ENCODE measurements at places on chromosomes 16 and 17.

DNA sequence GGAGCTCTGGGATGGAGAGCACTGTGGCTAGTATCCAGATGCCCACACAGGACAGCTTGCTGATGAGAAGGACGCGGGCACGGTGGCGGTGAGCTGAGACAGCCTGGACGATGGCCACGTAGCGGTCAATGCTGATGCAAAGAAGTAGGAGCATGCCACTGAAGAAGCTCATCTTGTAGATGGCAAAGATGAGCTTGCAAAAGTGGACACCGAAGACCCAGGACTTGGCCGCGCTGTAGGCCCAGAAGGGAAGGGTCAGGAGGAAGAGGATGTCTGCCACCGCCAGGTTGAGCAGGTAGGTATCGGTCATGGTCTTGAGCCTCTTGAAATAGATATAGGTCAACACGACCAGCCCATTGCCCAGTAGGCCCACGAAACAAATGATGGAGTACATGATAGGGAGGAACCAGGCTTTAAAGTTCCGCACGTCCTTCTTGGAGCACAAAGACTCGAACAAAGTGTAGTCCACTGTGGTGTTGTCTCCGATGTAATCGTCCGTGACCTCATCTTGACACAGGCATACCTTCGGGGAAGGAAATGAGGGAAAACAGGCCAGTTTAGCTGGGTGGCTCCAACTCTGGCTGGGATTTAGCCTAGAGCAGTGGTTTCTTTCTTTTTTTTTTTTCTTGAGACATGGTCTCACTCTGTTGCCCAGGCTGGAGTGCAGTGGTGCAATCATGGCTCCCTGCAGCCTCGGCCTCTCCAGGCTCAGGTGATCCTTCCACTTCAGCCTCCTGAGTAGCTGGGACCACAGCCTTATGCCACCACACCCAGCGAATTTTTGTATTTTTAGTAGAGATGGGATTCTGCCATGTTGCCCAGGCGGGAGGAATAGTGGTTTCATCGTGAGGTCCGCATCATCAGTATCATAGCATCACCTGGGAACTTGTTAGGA, 9.7 kb downstream of the CCR7 start:
- DNase-seq, result no peak

DNA sequence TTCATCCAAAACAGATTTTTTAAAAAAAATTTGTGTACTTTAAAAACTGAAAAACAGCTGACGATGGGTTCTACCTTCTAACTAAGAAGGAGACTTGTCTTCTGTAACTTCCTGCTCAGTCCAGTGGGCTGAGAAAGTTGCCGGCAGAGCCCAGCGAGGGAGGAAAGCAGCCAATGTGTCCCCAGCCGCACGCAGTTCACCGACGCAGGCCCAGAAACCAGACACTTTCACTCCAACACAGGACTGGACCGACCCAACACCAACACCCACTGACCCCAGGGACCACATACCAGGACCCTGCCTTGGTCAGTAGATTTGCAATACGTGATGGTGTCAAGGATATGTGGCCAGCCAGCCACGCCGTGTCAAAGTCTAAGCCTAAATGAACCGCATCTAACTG, 25.6 kb downstream of the TRAP1 start:
- DNase-seq, result no peak

GRCh38 chr17:74522381-74523105, 8.7 kb downstream of the CD300LB start:
- DNase-seq, result no peak

- DNase-seq, result no peak
Measured at GRCh38 chr17:44776628-44777393, 18.0 kb downstream of the ADAM11 start.

DNA sequence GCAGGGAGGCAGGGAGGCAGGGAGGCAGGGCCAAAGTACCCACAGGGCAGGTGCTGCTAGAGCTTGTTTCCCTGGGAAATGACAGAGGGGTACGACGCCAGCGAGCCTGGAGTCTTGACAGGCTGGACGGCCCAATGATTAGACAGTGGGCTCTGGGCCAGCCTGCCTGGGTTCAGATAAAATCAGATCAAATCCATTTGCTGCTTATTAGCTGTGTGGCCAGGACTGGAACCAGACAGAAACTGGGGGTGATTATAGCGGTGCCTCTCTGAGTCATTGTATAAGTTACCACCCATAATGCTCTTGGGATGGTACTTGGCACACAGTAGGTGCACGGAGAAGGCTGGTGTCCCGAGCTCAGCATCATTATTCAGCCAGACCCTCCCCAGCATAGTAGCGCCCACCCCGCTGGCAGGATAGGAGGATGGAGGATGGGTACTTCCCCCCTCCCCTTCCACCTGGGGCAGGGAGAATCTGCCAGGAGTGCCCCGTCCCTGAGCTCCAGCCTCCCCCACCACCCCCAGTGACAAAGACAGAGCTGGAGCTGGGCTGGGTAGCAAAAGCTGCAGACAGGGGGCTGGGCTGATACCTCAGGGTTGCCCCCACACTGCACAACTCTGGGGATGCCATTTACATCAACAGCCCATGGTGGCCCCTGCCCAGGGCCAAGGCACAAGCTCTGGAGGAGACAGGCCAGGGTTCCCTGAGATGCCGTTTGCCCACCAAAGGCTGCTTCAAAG, 77.6 kb upstream of the TNRC6C start:
- DNase-seq, result no peak

DNA sequence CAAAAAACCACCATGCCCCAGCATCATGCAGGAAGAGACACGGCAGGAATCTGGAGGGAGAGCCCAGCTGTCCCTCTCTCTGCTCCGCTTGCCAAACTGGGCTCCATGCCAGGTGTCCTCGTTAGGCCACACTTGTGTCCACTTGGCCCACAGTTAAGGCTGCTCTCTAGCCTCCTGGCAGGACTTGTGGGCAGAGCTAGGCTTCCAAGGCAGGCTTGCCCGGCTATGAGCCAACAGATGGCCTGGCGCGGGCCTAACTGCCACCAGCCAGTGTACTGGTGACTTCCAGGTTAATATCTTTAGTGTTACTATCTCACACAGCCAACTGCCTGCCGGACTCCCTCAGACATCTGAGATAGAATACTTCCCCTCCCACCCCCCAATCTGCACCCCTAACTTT, 10.6 kb downstream of the ATP6V0D1 start:
- no peak for DNase-seq

DNA sequence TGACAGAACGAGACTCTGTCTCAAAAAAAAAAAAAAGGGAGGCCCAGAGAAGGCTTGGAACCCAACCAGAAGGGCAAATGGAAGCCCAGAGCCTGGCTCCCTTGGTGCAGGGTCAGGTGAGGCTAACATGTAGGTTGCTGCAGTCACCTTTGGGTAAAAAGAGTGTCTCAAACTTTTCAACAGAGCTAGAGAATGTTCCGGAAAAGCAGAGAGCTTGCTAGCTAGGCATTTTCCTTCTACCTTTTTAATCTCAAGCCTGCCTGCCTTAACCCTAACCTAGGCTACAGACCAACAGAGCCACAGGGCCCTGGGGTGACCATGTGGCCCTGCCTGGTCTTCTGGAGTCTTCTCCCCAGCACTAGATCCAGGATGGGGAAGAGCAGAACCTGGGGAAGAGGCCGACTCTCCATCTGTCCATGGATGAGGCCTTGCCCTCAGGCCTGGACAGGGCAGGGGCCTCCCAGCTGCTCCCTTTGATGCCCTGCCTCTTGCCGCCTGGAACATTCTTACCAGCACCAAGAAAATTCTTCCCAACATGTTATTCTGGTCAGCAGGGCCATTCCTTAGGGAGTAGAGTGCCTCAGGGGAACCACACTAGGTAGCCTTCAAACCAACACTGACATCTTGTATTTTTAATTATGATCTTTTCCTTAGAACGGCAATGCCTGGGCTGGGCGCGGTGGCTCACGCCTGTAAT, 30.1 kb downstream of the SLC43A2 start:
- no peak for DNase-seq
